NCI-H1092 treated with DMSO at 0.1 percent for 48 hours (cell line): ENCODE measurements at places on chromosomes 13 and 19.

DNA sequence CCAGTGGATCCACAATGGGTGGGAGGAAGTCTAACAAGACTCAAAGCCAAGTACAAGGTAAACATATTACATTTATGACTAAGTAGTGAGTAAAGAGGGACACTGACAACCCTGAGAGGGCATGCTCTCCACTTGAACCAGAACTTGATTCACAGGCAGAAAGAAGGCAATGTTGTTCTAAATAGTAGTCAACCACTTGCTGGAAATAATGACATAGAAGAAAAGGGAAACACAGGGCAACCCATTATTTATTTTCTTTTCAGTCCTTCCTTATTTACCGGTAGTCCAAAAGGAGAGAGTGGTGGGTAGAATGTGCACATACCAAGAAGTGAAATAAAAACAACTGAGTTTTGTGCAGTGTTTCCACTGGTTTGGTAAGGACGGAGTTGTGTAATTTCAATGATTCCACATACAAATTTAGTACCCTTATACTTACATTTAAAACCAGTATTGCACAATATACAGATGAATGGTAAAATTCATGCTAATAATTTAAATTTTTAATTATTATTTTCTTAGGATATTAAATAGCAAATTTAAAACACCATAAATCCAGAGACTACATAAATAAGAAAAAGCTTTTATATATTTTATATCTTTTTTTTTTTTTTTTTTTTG, 65.9 kb downstream of the ENOX1 start:
- no peak for DNase-seq

GRCh38 chr13:40983725-40984667, 35.1 kb downstream of the ELF1 start:
- DNase-seq: peak; percentile 5

GRCh38 chr19:7419153-7419552, 69.7 kb downstream of the PEX11G start:
- DNase-seq: no peak

DNA sequence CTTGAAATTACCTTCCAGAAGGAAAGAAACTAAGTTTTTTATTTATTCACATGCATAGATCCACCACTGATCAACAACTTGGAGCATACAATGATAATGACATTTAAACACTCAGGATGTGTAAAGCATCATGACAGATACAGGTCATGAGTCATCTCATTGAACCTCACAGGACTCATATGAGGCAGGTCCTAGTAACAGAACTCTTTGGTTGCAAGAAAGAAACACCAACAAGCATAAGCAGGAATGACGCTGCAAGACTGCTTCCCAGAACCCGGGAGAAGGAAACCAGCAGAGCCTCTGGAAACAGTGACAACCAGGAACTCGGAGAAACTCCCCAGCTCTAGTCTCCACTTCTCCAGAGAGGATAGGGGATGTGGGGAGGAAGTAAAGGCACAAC, 60.8 kb upstream of the IPO5 start:
- DNase-seq: no peak

- DNase-seq: no peak
Observed at GRCh38 chr19:29804493-29804892, 7.3 kb upstream of the CCNE1 start.

GRCh38 chr19:11201791-11202190, 4.4 kb upstream of the KANK2 start:
- no peak for DNase-seq

DNA sequence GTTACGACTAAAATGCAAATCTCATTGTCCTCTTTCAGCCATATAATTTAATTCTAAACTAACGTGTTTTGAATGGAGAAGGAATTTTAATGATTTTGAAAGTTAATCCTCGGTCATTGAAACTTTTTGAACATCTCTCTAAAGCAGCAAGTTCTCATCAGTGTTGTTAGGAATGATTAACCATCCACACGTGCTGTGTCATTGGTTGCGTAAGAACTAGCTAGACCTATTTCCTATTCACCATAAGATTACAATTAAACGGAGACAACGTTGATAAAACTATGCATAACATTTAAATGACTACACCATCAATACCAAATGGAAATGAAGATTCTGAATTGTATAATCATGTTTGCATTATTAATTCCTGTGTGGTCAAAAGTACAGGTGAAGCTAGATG, 155.6 kb upstream of the IRS2 start:
- DNase-seq: no peak

DNA sequence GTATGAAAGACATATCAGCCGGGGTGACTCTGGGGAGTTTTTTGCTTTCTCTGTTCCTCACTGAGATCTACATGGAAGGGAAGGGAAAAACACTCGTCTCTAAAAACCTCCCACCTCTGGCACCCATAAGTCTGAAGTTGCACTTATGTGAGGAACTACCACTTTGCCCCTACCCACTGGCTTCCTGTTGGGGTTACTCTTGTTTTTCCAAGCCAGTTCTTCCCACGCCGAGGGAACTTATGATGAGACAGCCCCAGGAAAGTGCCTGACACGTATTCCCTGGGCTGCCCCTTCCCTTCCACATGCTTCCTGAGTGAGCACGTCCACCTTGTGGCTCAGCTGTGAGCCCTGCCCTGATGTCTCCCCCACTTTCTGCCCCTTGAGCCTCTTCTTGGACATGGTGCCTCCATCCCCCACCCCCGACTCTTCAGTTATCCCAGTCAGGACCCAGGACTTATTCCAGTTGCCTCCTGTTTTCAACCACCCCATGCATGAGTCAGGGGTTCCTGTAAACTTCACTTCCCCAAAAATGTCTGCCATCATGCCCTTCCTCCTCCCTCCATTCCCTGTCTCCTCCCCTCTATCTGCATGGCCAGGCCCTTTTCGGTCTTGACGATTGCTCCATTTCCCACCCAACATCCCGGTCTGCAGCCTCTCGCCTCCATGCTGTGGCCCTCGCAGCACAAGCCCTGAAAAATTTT, 5.1 kb upstream of the SIGLEC7 start:
- DNase-seq: no peak

DNA sequence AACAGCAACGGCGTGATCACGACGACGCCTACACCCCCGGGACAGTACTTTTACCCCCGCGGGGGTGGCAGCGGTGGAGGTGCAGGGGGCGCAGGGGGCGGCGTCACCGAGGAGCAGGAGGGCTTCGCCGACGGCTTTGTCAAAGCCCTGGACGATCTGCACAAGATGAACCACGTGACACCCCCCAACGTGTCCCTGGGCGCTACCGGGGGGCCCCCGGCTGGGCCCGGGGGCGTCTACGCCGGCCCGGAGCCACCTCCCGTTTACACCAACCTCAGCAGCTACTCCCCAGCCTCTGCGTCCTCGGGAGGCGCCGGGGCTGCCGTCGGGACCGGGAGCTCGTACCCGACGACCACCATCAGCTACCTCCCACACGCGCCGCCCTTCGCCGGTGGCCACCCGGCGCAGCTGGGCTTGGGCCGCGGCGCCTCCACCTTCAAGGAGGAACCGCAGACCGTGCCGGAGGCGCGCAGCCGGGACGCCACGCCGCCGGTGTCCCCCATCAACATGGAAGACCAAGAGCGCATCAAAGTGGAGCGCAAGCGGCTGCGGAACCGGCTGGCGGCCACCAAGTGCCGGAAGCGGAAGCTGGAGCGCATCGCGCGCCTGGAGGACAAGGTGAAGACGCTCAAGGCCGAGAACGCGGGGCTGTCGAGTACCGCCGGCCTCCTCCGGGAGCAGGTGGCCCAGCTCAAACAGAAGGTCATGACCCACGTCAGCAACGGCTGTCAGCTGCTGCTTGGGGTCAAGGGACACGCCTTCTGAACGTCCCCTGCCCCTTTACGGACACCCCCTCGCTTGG, 966 bp downstream of the JUNB start:
- DNase-seq: peak; percentile 64

DNA sequence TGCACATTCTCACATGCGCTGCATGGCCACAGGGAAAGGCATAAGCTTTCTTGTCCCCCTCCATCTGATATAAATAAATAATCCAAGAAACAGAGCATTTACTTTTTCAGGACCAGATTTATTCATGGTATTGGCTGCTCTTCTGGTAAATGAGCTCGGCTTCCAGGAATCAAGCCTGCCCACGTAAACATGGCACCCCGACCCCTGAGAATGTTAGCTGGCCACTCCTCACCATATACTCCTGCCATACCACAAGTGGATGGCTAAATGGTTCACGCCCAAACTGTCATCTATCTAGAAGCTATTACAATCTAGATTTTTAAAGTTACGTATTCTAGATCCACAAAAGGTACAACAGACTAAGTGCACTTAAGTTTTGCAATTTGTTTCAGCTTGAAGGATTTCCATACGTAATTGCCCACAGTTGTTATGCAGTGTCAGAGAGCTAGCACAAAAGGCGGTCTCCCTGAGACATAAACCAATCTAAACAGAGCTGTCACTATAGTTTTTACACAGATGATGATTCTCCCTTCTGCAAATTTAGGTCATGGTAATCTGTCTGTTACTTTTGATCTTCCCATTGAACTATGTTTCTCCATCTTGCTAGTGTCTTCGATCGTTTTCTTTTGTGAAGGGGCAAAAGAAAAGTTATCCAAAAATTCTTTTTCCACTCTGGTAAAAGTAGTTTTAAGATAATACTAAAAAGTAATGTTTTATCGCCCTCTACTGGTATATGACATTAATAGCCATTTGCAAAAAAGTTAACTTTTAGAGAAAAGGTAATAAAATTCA, 16.2 kb upstream of the FOXO1 start:
- DNase-seq: peak; percentile 18

DNA sequence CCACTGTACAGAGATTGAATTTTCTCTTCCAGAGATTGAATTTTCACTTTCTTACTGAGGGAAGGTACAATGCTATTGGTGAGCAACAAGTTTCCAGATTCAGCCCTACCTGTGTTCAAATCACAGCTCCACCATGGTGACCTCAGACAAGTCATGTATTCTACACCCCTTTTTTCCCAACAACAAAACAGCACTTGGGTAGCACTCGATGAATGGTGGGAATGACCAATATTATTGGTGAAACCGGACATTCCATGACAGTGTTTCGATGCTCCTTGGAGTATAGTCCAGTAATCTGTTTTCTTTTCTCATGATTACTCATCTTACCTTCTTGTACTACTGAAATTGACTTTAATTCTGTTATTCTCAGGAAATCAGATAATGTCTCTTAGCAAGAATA, 266.2 kb upstream of the SOX21 start:
- DNase-seq: no peak

- no peak for DNase-seq
Observed at GRCh38 chr19:55259540-55260210, 858 bp upstream of the PPP6R1 start.

- no peak for DNase-seq
Observed at GRCh38 chr19:14443632-14444216, 10.6 kb downstream of the PKN1 start.

DNA sequence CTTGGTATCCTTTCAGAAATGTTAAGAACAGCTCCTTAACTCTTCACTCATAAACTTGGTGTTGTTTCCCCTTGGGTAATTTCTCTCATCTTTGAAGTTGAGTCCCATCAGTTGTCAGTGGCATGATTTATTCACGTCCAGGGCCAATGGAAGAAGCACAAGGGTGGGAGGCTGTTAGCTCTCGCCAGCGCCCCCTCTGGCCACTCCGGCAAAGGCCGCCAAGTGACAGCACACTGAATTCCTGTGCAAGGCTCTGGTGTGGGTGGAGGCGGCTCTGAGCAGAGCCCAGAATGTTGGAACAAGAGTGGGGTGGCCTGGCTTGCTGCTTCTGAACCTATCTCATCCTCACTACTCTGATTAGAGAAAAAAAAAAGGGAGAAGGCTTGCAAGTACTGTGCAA, 13.1 kb upstream of the MEDAG start:
- DNase-seq: no peak

DNA sequence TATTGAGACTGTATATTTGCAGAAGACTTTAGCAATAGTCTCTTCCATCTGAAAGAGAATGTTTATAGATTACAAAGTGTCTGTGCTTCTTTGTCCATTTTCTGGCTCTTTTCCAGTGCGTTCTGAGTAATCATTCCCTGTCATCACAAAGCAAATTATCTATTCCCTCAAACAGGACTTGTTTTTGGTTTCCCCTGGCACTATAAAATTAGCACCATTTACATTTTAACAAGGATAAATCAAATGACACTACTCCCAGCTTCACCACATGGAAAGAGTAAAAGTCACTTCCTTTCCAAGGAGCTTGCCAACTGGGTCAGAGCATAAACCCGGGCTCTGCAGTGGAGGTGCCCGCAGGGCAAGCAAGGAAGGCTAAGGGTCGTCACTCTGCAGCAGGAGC, 88.1 kb downstream of the SHISA2 start:
- DNase-seq: peak; percentile 26

GRCh38 chr13:32051156-32051555, 19.6 kb downstream of the FRY start:
- DNase-seq: no peak

DNA sequence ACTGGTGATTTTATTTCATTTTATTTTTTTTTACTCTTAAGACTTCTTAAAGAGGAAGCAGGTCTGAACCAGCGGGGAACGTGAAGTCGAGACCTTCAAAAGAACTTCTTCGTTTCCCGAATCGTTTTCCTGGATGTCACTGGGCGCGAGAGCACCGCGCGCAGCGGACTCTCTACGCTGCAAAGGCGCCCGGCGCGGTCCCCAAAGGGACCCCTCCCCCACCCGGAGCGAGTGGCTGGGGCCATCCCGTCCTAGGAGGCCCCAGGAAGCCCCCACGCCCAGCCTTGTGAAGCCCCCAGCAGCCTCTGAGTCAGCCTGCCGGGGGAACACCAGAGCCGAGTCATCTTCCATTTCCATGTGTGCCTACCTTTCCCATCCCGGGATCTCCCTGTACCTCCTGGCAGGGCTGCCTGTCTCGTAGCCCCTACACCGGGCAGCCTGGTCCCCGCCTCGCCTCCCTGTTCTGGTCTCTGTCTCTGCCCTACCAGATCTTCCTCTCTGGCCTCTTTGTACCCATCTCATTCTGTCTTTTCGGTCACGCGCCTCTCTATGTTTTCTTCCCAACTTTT, 608 bp downstream of the CD70 start:
- DNase-seq: no peak

GRCh38 chr19:49524812-49525455, 2.9 kb upstream of the RCN3 start:
- no peak for DNase-seq

- DNase-seq: no peak
Observed at GRCh38 chr19:14916848-14917247, 24.4 kb upstream of the OR7C2 start.

GRCh38 chr13:72599178-72599743, 128.2 kb downstream of the MZT1 start:
- no peak for DNase-seq

- DNase-seq: no peak
Observed at GRCh38 chr19:10848230-10848856, at the start of gene C19orf38. C19orf38 (plus strand) TSS chr19:10848415; CDS start chr19:10848509, 94 bp downstream.

GRCh38 chr19:2291185-2291751, 9.3 kb upstream of the PEAK3 start:
- no peak for DNase-seq

- no peak for DNase-seq
Observed at GRCh38 chr13:32783067-32783466, 196.8 kb downstream of the PDS5B start.

GRCh38 chr13:75897386-75897785, 261.3 kb downstream of the LMO7 start:
- no peak for DNase-seq
